Activated gamma-delta T cell treated with anti-CD3 and anti-CD28 coated beads, Interleukin-2, amount 50 U/mL, for 16 hours (primary cell): ENCODE measurements at places on chromosomes 7 and 10.

GRCh38 chr10:114911052-114911711, 26.8 kb upstream of the TRUB1 start:
- no peak for DNase-seq

GRCh38 chr7:124575176-124575575, 190.4 kb downstream of the GPR37 start:
- DNase-seq, result no peak

DNA sequence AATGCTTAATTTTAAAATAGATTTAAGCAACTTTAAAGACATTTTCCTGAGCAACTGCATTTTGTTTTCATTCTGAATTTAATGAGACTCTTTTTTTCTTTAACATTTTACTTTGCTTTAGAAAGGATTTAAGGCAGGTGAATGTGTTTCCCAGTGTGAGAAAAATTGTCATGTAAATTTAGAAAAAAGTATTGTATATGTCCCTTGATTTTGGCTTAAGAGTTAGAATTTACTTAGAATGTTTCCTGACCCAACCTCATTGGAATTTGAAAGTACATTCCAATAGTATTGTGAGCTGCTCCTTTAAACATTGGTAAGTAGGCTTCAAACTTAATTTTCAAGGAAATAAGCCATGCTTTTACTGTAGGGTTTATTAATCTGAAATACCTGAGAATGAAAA, 110.2 kb downstream of the PTEN start:
- no peak for DNase-seq

- no peak for DNase-seq
Observed at GRCh38 chr7:1516586-1517251, 12.5 kb upstream of the INTS1 start.

- no peak for DNase-seq
Observed at GRCh38 chr10:12341526-12341925, 7.8 kb upstream of the CAMK1D start.

DNA sequence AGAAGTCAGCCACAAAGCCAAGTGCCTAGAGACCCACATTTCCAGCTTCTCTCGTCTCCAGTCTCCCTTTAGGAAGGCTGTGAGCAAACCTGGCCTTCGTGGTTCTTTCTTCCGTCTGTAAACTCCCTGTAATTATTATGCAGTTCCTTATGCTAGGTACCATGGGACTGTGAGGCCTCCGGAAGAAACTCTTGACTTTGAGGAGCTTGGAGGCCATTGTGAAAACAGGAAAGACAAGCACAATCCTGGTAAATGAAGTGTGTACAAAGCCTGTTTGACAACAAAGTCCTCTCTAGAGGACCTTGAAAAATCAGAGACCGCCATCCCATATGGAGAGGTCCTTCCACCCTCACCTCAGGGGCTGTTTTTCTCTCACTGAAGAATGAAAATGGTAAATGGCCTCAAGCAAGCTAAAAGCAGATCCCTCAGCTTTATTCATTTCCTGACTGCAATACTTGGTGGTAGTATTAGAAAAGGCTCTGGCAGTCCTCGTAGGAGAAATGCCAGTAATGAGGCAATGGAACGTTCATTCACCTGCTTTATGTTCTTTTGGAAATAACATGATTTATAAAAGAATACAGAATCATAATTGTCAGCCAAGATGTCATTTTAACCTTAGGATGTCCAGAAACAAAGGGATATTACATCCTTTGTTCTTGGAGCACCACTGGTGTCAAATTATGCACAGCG, 926.4 kb downstream of the LRMDA start:
- DNase-seq, result no peak

GRCh38 chr10:18527687-18528086, 123.7 kb downstream of the NSUN6 start:
- no peak for DNase-seq

- DNase-seq, result no peak
Observed at GRCh38 chr10:26491934-26492333, 53.8 kb downstream of the APBB1IP start.

DNA sequence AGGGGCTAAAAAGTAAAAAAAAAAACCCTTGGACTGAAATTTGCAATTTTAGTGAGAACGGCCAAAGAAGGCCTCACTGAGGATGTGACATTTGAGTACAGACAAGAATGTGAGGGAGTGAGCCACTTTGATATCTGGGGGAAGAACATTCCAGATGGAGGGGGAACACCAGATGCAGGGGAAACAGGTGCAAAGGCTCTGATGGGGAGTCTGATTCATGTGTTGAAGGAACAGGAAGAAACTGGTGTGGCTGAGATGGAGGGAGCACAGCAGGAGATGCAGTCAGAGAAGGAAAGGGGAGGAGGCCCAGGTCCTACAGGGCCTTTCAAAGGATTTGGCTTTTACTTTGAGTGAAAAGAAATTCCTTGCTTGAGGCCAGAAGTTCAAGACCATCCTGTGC, 615.7 kb upstream of the NRP1 start:
- DNase-seq, result no peak

DNA sequence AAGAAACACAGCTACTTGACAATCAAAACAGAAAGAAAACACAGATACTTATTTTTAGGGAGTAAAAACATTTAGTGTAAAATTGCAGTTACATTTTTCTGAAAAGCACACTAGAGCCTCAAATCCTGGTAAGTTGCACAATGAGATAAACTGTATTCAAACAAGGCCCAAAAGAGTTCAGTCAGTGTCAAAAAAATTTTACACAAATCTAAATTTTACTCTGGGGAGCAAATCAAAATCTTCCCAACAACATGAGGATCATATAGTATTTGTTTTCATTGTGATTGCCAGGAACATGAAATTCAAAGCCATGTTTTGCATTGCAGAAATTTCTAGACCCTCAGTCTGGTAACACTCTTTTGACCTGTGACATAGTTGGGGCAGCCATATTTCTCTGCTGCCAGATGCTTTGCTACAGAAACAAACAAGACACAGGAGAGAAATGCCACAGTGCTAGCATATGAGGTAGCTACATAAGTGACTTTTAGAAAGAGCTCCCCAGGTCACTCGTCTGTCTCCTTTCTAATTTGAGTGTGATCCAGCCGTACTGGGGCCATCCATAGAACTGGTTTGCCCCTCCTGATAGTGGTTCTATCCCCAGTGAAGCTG, 49.6 kb downstream of the PDE1C start:
- DNase-seq, result no peak

DNA sequence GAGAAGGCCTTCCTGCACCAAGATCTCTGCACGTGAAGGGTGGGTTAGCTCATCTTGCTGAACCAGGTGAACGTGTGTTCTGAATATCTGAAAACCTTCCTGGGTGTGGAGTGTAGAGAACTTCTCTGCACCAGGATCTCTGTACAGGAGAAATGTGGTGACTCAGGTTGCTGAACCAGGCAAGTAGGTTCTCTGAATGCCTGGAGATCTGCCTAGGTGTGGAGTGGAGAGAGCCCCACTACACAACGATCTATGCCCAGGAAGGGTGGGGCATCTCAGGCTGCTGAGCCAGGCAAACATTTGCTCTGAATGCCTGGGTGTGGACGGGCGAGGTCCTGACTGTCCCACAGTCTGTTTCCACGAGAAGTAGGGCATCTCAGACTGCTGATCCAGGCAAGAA, 1002.3 kb upstream of the KCND2 start:
- no peak for DNase-seq

DNA sequence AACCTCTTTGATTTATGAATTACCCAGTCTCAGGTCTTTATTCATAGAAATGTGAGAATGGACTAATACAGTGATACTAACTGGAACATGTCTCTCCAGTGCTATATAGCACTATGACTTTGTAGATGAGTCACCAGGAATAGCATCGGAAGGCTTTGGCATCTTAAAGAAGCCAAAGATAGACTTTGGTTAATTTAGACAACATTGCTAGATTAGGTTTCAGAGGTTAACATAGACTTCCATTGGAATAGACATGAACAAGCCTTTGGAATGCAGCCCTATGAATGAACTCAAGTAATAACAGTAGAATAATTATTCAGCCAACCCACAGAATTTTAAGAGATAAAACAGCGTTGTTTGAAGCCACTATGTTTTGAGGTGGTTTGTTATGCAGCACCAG, 169.2 kb downstream of the HGF start:
- DNase-seq, result no peak

GRCh38 chr10:107487284-107487683, 322.8 kb upstream of the SORCS1 start:
- no peak for DNase-seq

DNA sequence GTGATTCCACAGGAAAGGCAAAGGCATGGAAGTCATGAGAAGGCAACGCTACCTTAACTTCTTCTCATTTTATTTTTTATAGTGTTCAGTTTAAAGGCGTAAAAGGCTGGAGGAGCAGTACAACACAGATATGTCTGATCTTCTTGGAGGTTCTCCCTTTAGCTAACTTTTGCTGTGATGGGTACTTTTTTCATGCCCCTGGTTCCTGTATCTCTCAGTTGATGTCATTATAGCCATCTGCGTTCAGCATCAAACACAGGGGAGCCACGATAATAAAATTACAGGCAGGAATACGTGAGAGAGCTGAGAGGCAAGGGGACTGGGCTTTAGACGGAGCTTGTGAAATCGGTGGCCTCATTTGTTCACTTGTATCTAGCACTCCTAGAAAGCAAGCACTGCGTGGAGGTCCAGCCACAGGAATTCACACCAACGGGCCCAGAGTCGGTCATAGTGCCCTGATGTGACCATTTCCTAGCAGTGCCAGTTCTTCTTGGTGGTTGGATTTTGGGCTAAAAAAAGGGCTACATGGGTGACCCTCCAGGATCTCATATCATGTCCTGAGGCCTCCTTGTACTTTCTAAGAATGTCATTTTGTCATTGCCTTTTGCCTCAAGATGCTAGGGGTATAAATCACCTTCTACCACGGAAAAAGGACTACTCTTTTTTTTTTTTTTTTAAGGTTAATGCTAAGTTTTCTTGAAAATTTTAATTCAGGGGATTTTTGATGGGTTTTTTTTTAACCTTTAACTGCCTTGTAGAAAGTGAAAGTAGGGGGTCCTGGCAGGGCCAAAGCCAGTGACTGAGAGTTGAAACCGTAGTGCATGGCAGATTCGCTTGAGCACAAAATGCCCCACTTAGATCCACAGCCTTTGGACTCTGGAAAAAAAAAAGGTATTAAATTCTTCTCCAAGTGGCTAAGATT, 191.5 kb downstream of the CELF2 start:
- no peak for DNase-seq

GRCh38 chr7:5423306-5423975, at the start of gene TNRC18:
Gene TNRC18, minus strand, starts transcription at chr7:5423834. Its CDS starts 2,588 bp downstream, at chr7:5421246.
- DNase-seq, result no peak

DNA sequence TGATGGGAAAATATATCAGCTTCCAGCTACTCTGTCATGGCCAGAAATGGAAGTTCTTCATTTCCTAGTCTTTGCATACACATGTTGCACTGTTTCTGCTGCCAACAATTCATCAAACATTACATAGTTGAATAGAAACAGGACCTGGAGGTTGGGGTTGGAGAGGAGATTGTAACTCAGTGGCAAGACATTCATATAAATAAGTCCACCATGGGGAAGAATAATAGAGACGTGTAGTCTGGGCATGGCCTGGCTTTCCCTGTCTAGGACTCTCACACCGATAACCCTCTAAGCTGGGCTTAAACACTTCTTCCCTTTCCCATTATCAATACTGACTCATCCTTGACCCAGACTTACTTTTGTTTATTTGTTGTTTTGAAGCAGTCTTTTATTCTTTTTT, 155.7 kb downstream of the PLPP4 start:
- DNase-seq, result no peak

GRCh38 chr10:10421071-10421470, 596.6 kb upstream of the CELF2 start:
- no peak for DNase-seq
